Left cardiac atrium (tissue), 4 donors: ENCODE measurements at places on chromosomes 1 and 21. TPM values are rescaled to one million over a fixed set of nuclear protein-coding genes. Genes with fewer than 3 reads are reported as not detected.

DNA sequence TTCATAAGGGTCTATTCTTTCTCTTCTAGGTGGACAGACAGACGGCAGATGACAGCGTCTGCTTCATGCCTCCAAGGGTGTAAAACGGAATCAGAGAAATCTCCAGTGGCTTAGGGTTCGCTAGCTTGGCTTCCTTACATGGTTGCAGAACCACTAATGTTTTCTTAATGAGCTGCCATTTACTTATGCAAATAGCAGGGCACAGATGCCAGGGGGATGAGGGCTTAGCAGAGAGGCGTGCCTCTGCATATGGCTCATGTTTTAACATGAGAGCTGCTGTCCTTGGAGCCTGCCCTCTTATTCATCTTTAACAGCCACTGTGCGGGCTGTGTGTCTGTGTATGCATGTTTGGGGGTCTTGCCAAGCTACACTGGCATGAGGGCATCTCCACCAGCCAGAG, 119.6 kb downstream of the IER5 start:
- no peak for DNase-seq

Gene S100A16
- 48.2 TPM for total RNA-seq

DNA sequence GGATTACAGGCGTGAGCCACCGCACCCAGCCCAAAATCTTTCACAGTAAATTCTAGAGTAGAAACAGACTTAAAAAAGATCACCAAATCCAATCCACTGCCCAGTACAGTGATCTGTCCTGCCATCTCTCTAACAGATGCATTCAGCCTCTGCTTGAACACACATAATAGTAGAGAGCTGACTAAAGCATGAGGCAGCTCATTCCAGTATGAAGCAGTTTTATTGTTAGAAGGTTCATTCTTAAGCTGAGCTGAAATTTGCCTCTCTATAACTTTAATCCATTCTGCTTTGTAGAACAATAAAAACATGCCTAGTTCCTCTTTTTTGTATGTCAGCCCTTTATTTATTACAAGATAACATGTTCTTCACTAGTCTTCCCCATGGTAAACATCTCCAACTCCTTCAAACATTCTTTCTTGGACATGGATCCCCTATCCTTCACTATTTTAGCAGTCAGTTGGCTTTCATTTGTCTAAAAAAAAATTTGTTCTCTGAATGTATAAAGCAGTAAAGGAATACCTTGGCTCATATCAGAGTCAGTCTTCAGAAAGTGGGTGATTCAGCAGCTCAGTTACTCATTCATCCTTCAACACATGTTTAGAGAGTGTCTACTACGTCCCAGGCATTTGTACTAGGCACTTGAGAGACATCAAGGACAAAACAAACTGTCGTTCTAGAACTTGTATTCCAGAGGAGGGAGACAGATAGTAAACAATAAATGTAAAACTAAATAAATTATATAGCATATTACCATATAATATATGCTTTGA, 10.7 kb upstream of the PTBP2 start:
- DNase-seq: no peak

GRCh38 chr1:55129194-55129728, 85.9 kb downstream of the USP24 start:
- DNase-seq: peak; percentile 59

- no peak for DNase-seq
These were observed 3.3 kb upstream of the IRF2BP2 start for GRCh38 chr1:234613128-234613875.
